CD4-positive, alpha-beta T cell treated with Interferon alpha-2 for 1 hour (primary cell): ENCODE measurements at places on chromosomes 3 and 15.

GRCh38 chr15:81091889-81092558 lies 42.0 kb upstream of the CFAP161 start:
- DNase-seq = no peak

- DNase-seq = no peak
Measured at GRCh38 chr3:136819392-136819730, 435 bp downstream of the SLC35G2 start.

DNA sequence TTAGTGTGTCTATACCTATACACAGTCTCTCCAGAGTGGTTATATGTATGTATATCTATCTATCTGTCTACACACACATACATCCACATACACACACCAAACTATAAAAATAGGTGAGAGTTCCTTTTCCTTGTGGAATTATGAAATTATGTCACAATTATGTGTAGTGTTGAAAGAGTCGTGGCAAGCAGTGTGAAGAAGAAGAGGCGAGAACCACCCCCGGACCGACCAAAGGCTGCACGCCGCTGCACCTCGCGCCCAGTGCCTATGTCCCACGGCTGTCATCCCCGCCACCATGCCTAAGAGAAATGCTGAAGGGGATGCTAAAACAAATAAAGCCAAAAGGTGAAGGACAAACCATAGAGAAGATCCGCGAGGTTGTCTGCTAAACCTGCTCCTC lies 95.0 kb upstream of the RAP2B start:
- no peak for DNase-seq

DNA sequence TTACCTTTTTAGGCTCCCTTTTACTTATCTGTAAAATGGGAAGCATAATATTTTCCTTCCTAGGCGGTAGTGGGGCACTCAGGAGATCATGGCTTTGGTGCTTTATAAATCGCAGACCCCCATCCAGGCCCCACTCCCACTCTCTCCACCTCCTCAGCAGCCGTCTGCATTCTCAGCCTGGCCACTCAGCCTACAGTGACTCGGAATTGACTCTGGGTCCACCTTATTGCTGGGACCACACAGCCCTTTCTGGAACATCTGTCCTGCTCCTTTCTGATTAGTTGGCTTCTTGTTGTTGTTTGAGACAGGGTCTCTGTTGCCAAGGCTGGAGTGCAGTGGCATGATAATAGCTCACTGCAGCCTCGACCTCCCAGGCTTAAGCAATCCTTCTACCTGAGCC lies 76.5 kb downstream of the RPLP1 start:
- DNase-seq = no peak
